Activated CD4-positive, alpha-beta T cell treated with anti-CD3 and anti-CD28 coated beads, Interleukin-2, amount 50 U/mL, for 48 hours (primary cell): ENCODE measurements at places on chromosomes 6 and 20.
A peak's percentile ranks its signal among the peaks of the same experiment; 100 is the strongest.

GRCh38 chr6:137975188-137975940, 108.3 kb downstream of the TNFAIP3 start:
- DNase-seq: no peak

DNA sequence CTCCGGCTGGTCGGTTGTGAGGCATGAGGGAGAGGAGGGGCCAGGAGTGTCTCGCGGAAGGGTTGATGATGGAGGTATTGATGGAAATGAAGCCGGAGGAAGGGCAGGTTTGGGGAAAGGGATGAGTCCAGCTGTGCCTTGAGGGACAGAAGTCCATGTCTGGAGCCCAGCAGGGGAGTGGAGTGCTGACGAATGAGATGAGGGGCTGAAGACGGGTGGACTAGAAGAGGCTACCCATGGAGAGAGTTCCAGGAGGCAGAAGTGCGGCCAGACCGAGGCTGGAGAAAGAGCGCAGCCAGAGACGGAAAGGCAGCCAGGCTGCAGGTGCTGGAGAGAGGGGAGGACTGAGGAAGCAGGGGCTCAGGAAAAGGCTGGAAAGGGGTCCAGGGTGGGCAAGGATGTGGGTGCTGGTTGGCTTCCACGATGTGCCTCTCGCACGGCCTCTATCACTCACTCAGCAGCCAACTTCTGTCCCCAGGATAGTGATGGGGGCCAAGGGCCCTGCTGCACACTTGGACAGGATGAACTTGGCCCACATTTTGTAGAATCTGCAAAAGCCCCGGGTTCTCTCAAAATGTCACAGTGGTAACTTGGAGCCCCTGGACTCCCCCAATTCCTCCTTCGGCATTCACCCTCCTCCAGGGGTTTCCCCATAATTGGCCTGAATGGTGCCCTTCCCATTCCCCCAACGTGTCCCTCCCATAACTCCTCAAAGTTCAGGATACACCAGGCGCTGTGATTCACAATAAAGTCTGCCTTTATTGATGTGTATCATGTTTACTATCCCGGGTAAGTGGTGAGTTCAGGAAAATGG, 627 bp upstream of the EIF6 start:
- DNase-seq: no peak

DNA sequence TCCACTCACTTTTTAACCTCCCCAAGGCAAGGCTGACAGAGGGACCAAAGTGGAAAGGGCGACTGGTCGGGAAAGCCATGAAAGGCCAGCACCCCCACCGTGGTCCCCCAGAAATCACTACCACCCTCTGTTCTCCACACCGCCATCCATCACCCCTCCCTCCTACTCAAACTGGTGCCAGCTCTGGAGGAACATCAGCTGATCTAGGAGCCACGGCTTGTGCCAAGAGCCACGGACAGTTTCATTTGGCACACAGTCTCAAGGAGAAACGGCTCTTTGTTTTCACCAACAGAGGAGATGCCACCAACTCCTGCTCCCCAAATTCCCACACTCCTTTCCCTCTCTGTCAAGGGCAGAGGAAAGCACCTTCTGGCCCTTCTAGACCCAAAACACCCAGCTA, 26.0 kb downstream of the TBC1D7 start:
- DNase-seq: no peak

DNA sequence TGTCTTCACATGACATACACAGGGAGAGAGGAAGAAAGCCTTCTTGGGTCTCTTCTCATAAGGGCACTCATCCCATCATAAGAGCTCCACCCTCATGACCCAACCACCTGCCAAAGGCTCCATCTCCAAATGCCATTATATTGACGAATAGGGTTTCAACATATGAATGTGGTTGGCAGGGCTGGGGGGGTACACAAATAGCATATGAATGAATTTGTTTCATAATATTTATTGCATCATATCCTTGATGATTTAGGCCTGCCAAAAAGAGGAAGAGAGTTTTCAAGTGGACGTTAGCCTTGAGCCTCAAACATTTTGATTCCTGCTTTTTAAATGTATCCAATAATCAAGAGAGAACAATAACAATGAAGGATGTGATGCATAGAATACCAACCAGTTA, 26.2 kb upstream of the OPRM1 start:
- DNase-seq: no peak

- DNase-seq: peak; percentile 43
Observed at GRCh38 chr20:32538526-32538939, 46.6 kb downstream of the NOL4L start.

- no peak for DNase-seq
Observed at GRCh38 chr6:51818520-51819022, 268.8 kb downstream of the PKHD1 start.

DNA sequence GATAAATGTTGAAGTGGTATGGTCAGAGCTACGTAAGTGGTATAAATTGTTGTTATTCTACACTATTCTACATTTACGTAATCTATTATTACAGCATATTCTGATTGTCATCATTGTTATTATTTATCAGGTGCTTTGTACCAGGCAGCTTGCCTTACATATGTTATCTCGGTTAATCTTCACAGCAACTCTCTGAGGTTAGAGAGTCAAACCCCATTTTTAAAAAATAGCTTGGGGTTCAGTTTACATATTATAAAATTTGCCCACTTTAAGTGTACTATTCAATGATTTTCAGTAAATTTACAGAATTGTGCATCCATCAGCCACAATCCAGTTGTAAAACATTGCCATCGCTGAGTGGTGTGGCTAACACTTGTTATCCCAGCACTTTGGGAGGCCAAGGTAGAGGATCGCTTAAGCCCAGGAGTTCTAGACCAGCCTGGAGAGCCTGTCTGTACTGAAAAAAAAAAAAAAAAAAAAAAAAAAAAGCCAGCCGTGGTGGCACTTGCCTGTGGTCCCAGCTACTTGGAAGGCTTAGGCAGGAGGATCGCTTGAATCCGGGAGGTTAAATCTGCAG, 35.5 kb downstream of the PPP1R16B start:
- no peak for DNase-seq

DNA sequence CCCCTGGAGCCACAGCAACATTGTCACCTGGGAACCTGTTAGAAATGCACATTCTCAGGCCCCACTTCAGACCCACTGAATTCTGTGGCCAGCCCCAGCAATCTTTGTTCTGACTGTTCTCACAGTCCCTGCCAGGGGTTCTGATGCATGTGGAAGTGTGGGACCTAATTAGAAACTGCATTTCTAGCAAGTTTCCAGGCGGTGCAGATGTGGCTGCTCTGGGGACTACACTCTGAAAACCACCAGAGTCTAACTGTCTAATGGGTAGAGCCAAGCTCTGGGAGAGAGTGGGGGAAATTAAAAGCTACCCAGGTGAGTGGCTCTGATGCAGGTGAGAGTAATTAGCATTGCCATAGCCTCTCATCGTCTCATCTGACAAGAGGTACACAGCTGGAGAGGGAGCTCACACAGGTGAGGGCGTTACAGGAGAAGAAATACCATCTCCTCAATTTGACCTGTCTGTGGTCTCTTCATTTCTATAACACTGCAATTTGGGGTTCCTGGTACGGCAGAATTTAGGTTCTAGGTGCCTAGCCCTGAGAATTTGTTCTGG, 66.0 kb downstream of the SNX5 start:
- no peak for DNase-seq

DNA sequence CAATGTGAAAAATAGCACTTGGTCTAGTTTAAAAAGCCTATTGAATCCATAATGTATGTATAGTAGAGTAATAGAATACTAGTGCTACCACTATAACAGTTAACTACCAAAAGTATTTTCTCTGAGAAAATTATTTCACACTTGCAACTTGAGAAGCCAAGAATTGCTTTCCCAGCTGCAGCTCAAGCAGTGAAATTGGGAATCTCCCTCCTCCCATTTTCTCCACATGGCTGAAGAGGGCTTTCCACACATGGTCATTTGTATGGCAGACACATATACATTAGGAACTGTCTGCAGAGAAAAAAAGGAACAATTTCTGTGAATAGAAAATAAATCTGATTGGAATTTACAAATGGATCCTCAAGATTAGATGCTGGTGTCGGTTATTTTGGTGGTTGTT, 34.5 kb downstream of the TOMM6 start:
- no peak for DNase-seq

DNA sequence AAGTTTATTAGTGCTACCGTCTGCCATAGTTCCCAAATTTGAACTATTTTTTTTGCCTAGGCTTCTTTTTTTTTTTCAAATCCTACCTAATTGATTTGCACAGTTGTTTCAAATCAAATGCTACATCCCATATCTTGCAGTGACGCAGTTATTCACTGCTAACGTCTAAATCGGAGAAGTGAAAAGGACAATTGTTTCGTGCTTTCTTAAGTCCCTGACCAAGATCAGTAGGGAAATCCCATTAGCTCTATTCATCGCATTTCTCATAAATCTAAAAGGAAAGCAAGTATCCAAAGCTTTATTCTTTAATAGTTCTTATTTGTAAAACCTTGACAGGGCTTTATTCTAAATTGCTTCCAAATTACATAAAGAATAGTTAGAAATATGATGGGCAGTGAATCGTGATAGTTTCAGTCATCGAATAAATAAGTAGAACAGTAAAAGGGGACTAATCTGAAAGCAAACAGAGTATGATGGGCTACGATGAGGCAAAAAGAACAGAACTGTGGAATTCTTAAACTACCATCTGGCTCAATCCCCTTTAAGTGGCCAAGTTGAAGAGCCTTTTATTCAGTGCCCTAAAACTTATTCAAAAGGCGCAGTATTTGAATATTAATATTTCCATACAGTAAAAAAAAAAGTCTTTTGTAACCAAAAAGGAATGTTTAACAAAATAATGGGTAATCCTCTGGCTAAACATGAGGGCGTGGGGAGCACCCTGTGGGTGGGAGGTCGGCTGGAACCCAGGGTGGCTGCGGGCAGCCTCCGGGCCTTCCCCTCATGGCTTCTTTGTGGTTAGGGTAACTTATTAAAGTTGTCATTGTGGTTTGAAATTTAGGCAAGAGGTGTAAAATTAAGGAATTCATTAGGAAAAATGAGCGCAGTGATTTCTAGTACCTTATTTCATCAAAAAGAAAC, 3.0 kb upstream of the ARID1B start:
- no peak for DNase-seq

DNA sequence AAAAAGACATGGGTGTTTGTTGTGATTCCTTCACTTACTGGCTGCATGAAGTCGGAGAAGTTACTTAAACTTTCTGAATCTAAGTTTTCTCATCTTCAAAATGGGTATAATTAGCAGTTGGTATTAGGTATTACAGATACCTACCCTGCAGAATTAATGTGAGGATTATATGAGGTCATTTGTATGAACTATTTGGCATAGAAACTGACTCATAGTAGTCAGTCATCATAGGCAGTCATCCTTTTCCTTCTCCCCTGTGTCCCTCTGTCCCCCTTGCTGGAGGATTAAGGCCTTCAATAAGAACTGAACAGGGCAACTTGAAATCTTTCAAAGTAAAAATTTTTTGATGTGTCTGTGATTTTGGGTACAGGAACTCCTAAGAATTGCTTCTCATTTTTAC, 26.3 kb downstream of the RALGAPB start:
- no peak for DNase-seq

DNA sequence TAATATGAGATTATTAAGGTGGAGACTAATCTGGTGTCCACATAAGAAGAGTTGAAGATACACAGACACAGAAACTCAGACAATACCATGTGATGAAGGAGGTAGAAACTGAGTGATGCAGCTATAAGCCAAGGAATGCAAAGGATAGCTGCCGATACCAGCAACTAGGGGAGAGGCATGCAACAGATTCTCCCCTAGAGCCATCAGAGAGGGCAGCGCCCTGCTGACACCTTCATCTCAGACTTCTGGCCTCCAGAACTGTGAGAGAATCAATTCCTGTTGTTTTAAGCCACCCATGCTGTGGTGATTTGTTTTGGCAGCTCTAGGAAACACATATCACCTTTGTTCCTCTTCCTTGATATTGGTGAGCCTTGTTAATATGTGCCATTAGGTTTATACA, 41.5 kb downstream of the STXBP5 start:
- no peak for DNase-seq
